ENCODE measurements at places on chromosomes 4 and X.
A peak's percentile ranks its signal among the peaks of the same experiment; 100 is the strongest.

GRCh38 chr4:85500110-85500867 lies 25.3 kb downstream of the ARHGAP24 start:
- no peak for DNase-seq

GRCh38 chr4:45155081-45155777 lies 428.9 kb upstream of the GNPDA2 start:
- DNase-seq, result no peak

- DNase-seq, result peak; percentile 24
Measured at GRCh38 chr4:138555108-138555507, 313.0 kb upstream of the SLC7A11 start.

DNA sequence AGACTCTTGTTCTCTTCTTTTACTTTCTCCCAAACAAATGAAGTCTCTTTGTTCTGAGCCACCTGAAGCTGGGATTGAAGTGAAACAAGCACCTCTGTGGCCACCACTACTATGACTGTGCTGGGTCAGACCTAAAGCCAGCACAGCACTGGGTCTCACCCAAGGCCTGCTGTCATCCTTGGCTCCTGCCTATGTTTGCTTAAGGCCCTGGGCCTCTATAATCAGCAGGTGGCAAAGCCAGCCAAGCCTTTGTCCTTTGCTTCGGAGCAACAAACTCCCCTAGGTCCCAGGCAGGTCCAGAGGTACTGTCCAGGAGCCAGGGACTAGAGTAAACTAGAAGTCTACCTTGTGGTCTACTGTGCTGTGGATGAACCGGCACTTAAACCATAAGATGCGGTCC lies 220.6 kb upstream of the ARSJ start:
- no peak for DNase-seq

DNA sequence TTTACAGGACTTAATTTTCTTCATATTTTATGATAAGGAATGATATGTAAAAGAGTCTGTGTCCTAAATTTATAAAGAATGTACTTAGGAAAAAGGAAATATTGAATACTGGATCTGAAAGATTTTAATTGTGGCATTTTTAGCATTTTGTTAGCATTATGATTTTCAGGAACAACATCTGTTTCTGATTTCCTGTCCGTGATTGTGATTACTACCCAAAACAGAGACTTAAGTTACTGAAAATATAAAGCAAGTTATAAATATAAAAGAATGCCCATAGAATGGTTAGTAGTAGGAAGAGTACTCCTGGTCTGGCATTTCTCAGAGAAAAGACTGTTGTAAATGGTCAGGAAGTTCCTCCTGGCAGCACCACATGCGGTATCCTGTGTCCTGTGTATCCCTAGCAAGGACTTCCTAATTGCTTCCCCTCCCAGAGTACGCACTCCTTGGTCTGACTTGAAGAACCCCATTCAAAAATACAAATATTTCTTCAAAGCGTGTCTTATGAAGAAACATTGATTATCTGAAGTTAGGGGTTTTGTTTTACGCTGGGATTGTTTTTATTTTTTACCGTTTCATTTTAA lies 88.9 kb downstream of the RS1 start:
- DNase-seq, result no peak

- DNase-seq, result no peak
Measured at GRCh38 chrX:110915570-110915969, 120.0 kb upstream of the CHRDL1 start.

DNA sequence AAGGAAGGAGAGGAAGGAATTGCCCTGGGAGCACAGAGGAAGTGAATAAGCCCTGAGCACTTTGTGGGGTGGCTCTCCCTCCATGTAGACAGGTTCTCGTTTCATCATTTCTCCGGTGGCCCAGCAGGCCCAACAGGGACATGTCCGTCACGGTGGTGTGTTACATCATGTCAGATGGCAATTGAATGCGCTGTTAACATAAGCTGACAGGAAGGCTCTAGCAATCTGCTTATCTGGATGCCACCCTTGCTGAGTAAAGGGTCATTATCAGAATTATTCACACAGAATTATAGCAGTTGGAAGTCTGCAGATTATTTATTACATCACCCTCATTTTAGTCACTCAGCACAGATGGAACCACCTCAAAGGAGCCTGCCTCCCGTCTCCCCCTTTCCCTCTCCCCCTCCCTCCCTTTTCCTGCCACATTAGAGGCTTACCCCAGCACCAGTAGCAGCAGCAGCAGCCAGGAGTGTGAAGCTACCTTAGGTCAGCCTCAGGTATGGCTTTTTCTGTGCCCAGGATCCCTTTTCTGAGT lies 124.3 kb upstream of the TRIM2 start:
- no peak for DNase-seq

DNA sequence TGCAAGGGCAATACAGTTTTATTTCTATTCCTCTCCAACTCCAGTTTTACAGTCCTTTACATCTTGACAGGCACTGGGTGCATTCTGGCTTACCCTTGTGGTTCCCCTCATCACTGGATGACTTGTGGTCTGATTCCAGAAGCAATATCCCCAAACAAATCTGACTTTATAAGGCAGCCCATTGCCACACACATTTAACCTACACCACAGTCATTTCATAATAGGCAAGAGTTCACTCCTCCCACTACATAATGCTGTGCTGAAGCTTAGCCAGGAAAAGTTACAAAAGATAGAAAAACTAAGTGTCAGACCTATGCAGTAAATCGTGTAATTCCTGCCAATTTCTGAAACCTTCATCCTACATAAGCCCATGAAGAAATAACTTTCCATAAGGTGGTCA lies 82.9 kb upstream of the MID1IP1 start:
- no peak for DNase-seq

DNA sequence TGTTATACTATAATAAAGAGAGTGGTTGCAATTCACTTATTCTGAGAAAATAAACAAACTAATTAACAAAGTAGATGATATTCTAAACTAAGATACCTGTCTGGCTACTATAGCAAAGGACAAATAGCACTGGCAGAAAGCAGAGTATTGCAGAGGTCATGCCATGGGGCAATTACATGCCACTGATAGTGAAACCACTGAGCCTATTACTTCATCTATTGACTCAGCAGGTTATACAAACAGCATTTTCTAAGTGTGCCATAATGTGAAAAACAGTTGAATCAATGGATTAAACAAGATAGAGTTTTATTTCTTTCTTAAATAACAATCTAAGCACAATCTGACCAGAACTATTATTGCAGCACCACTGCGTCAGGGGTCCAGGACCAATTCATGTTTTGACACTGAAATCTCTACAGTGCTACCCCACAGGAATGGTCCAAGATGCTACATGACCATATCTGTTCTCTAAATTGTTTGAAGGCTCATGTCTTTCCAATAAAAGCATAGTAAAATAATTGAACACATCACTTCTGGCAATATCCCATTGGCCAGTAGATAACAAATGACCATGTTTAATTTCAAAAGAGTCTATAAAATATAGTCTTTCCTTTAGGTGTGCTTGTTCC lies 389.5 kb upstream of the GRID2 start:
- peak; percentile 4 for DNase-seq

DNA sequence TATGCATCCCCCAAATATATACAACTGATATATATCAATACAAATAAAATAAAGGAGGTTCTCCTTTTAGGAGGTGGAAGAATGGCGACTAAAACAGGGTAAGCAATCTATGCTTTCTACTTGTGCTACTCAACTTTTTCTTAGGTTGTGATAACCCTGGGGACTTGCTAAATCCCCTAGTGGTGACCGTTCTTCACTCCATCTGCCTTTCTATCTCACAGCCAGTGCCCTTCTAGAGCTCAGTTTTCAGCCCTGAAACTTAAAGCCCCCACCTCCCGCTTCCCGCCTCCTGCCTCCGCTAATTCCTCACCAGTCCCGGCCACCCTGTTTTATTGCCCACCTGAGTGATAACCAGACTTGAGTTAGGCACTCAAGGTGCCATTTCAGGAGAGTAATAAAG lies 15.5 kb upstream of the ESX1 start:
- no peak for DNase-seq

GRCh38 chr4:21763855-21764254 lies 184.7 kb downstream of the KCNIP4 start:
- no peak for DNase-seq

GRCh38 chr4:182089326-182089725 lies 153.9 kb upstream of the TENM3 start:
- DNase-seq, result no peak

DNA sequence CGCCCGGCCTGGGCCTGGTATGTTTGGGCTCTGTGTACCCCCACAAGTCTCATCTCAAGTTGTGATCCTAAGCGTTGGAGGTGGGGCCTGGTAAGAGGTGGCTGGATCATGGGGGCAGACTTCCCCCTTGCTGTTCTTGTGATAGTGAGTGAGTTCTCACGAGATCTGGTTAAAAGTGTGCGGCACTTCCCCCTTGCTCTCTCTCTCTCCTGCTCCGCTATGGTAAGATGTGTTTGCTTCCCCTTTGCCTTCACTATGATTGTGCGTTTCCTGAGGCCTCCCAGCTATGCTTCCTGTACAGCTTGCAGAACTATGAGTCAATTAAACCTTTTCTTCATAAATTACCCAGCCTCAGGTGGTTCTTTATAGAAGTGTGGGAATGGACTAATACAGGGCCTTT lies 53.0 kb downstream of the CHST7 start:
- no peak for DNase-seq

DNA sequence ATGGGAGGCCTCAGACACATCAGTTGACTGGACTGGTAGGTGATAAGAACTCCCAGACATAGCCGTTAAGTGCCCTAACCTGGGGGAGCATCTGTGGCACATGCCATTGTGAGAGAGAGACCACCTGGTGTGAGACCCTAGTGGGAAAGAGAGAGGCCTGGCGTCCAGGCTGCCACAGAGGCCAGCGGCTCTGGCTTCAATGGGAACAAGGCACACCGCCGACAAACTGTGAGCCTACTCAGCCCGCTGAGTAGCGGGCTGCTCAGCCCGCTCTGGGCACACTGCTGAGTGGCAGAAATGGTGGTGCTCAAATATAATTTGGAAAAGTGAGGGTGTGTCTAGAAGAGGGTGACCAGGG lies 34.0 kb downstream of the PHKA2 start:
- no peak for DNase-seq

- DNase-seq, result no peak
Measured at GRCh38 chr4:88610771-88611170, 18.5 kb downstream of the HERC3 start.

DNA sequence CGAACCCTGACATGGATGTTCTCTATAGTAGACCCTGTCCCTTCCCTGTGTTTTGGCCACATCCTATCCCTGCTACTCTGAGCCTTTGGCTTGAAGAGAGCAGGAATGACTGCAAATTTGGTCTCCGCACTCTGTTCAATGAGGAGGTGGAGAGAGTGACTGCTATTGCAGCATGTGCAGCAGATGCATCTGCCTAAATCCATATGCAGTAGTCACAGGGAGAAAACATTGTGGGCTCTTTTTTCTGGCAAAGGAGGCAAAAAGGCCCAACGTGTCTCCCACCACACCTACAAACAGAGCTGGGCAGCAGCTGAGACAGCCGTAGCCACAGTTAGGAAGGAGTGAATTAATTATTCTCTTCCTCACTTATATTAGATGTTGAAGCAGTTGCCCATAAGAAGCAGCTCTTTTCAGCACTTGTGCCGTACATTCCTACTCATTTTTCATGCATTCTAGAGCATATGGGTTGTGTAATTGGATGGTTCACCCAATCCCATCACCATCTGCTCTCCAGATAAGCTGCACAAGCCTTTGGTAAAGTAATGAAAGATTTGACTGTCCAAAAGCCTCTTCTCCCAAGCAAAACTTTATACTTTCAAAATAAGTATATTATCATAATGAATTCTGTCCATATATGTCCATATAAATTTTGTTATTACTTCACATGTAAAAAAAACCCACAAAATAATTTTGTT lies 147.9 kb upstream of the FAM47A start:
- no peak for DNase-seq

- DNase-seq, result peak; percentile 53
Measured at GRCh38 chr4:158850800-158851644, 82.2 kb downstream of the FNIP2 start.

GRCh38 chr4:182835006-182835740 lies 82.0 kb downstream of the DCTD start:
- DNase-seq, result no peak

GRCh38 chrX:150615356-150615755 lies 46.9 kb downstream of the MTM1 start:
- DNase-seq, result no peak

- DNase-seq, result no peak
Measured at GRCh38 chr4:113069212-113069892, 19.9 kb downstream of the ANK2 start.

DNA sequence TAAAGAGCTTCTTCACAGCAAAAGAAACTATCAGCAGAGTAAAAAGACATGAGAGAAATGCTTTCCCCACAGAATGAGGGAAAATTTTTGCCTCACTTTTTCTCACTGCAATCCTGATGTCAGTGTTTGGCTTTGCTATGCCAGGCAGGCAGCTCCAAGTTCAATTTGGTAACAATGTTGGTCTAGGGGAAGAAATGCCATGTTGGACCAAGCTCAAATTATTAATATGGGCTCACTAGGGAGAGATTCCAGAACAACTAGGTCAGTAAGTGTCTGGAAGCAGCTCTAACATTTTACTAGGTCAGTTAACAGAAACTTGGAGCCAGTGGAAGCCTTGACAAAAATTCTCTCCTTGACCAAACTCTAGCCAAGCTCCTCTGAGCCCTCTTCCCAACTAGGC lies 95.4 kb downstream of the NAF1 start:
- no peak for DNase-seq

DNA sequence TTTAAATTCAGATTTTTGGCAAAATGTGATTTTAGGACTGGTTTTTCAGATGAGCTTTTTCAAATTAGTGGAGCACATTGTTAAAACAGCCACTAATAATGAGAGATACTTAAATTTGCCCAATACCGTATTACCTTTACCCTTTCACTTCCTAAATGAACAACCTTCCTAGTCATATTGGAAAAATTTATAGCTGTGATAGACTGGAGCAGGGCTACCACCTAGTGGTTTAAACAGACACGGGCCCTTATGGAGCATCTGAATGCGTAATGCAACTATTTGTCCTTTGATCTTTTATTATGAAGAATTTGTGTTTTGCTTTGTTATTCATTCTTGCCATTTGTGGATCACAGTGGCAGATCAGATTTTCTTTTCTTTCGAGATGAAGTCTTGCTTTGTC lies 72.7 kb downstream of the KDM6A start:
- DNase-seq, result peak; percentile 40

GRCh38 chr4:5863461-5864113 lies 29.3 kb downstream of the CRMP1 start:
- DNase-seq, result peak; percentile 24

GRCh38 chr4:169312690-169313422 lies 42.1 kb upstream of the SH3RF1 start:
- DNase-seq, result no peak

DNA sequence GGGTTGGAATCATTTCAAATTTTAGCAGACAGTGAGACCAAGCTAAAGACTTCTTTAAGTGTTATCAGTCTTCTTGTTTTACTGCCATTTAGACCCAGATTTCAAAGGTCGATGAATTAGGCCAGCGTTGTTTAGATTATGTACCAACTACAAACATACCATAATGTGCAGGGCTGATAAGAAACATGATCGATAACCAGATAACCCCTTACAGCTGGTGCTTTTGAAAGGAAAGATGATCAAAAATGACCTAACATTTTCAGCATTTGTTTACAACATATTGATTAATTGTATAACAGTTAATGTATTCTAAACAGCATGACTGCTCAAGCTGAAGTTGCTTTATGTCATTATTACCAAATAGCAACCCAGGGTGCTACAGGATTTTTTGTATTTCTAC lies 400.4 kb upstream of the FAM241A start:
- DNase-seq, result no peak
